ENCODE measurements at places on chromosomes 12 and 14. TPM values are rescaled to one million over a fixed set of nuclear protein-coding genes. Genes with fewer than 3 reads are reported as not detected.

DNA sequence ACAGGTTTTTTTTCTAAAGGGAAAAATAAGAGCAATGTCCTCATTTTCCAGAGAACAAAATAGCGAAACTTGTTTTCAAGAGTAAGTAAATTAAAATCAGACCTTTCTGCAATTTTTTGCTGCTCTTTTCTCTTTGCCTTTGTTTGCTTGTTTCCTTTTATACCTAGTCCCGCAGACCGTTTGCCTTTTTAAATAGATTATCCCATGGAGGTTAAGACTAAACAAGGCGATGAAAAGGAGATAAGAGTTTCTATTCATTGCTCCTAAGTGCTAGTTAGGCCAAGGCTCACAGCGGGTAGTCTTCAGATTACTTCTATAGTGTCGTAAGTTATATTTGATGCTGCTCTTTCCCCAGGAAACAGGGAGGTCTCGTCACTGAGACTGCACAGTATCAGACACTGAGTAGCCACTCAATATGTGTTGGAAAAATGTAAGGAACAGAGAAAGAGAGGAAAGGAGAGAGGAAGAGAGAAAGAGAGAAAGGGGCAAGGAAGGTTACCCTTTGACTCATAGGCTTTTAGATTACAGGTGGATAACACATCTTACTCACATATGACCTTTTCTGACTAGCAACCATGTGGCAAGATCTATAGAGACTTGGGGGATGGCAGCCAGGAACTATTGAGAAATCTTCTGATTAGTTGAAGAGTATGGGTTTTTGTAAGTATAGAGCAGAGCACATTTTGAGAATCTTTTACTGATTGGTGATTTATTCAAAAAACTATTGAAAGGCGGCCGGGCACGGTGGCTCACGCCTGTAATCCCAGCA lies 107.5 kb upstream of the PARP11 start:
- DNase-seq, result no peak
- H3K27me3 ChIP-seq, result no peaks in the 10 kb centered on the region
- H3K4me1 ChIP-seq, result no peaks in the 10 kb centered on the region
- no peak overlapping the region for H3K4me3 ChIP-seq
- no peak overlapping the region for H3K27ac ChIP-seq

- H3K36me3 ChIP-seq, result no peaks in the 10 kb centered on the region
- H3K4me1 ChIP-seq, result no peaks in the 10 kb centered on the region
- no peak overlapping the region for H3K27ac ChIP-seq
- no peak for DNase-seq
- no peaks in the 10 kb centered on the region for H3K27me3 ChIP-seq
Measured at GRCh38 chr14:93858896-93859295, 68.2 kb upstream of the FAM181A start.

DNA sequence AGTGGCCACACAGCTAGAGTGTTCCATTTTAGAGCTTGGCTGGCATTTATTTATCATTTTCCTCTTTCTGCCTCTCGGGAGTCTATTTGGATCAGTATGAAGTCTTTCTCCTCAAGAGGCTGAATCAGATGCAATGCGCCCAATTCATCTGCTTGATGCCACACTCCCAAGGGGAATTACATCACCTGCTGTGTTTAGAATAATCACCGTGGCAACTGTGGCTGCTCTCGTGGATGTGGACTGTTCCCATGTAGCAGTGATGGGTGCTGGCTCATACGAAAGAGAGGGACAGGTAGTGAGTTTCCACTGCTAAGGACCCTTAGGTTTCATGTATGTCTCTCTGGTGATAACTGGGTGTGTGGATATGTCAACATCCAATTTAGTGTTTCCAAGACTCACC lies 70.7 kb downstream of the SRRM4 start:
- no peaks in the 10 kb centered on the region for H3K27me3 ChIP-seq
- no peaks in the 10 kb centered on the region for H3K36me3 ChIP-seq

DNA sequence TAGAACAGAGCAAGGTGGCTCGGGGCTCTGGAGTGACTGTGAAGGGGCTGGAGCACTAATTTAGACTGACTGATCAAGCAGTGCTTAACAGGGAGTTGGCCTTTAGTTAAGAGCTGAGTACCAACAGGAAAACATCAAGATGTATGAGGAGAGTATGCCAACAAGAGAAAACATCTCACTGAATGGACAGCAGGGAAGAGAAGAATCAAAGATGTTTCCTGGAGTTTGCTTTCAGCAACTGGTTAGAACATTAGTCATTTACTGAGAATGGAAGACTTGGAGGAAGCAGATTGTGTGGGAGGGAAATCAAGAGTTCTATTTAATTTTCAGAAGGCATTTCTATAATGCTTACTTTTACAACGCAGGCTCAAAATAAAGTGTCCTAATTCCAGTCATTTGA lies 259.3 kb downstream of the ADAMTS20 start:
- H3K4me1 ChIP-seq, result peaks cover 23% of the 10 kb centered on the region
- peak overlapping the region; percentile 97 for H3K27ac ChIP-seq
- no peaks in the 10 kb centered on the region for H3K27me3 ChIP-seq
- no peaks in the 10 kb centered on the region for H3K36me3 ChIP-seq
- no peak overlapping the region for H3K4me3 ChIP-seq

Gene FGD4
- total RNA-seq, result 10.3 TPM

Gene TAS2R7
- total RNA-seq, result not detected

DNA sequence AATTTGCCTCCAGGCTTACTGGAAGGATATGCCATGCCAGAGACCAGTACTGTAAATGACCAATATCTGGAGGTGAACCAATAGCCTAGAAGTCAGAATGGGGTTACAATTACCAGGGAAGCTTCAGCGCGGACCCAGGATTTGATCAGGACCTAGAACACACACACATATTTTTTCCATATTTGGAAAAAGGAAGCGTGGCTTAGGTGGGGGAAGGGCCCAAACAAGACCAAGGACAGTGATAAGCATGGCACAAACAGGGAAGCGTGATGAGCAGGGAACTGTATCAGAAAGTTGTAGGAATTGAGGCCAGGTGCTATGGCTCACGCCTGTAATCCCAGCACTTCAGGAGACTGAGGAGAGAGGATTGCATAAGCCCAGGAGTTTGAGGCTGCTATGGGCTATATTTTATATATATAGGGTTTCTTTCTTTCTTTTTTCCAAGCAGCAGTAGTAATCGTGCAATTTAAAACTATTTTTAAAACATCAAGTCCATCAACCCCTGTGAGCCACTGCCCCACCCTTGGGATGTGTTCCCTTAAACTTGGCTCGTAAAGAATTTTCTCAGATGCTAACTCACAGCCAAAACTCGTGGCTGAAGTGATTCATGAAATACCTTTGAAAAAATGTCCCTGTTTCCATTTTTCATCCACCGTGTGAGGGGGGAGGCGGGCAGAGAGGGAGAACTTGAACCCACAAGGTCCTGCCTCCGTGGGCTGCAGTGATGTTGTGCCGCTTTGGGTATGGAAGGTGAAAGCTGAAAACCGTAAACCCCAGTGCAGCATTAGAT lies 16.7 kb downstream of the HRK start:
- H3K27ac ChIP-seq, result peak overlapping the region; percentile 67
- H3K4me3 ChIP-seq, result no peak overlapping the region
- H3K4me1 ChIP-seq, result peaks cover 5% of the 10 kb centered on the region
- peak; percentile 87 for DNase-seq

GRCh38 chr14:32596390-32596789 lies 267.3 kb downstream of the AKAP6 start:
- no peak for DNase-seq
- no peaks in the 10 kb centered on the region for H3K36me3 ChIP-seq
- no peak overlapping the region for H3K27ac ChIP-seq
- H3K27me3 ChIP-seq, result no peaks in the 10 kb centered on the region

DNA sequence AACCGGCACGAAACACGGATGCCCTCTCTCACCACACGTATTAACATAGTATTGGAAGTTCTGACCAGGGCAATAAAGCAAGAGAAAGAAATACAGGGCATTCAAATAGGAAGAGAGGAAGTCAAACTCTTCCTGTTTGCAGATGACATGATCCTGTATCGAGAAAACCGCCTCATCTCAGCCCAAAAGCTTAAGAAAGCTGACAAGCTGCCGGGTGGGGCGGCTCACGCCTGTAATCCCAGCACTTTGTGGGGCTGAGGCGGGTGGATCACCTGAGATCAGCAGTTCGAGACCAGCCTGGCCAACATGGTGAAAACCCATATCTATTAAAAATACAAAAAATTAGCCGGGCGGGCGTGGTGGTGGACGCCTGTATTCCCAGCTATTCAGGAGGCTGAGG lies 17.7 kb downstream of the OR6S1 start:
- H3K27me3 ChIP-seq, result peaks cover 14% of the 10 kb centered on the region
- H3K27ac ChIP-seq, result no peak overlapping the region
- peaks cover 4% of the 10 kb centered on the region for H3K4me1 ChIP-seq
- no peaks in the 10 kb centered on the region for H3K36me3 ChIP-seq

Gene FGF6
- not detected for total RNA-seq

DNA sequence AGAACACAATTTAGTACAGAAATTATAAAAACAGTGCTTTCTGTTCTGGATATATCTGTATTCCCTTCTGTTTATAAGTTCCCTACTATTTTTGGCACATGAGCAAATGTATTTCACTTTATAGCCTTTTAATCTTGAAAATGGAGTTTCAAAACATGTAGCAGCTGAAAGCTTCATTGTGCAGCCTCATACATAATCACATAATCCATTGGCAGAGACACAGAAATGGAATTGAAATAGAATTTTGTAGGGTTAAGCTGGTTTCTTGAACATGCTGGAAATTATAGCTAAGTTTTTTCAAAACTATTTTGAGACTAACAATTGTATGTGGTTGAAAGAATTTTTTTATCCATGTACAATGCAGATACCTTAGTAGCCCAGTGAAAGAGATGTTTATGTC lies 614.3 kb upstream of the MDGA2 start:
- H3K4me1 ChIP-seq, result no peaks in the 10 kb centered on the region
- no peak overlapping the region for H3K27ac ChIP-seq
- H3K36me3 ChIP-seq, result no peaks in the 10 kb centered on the region
- no peaks in the 10 kb centered on the region for H3K27me3 ChIP-seq
- DNase-seq, result no peak
- no peak overlapping the region for H3K4me3 ChIP-seq

Gene DCN
- 241 TPM for total RNA-seq

Gene KRT82
- total RNA-seq, result not detected

DNA sequence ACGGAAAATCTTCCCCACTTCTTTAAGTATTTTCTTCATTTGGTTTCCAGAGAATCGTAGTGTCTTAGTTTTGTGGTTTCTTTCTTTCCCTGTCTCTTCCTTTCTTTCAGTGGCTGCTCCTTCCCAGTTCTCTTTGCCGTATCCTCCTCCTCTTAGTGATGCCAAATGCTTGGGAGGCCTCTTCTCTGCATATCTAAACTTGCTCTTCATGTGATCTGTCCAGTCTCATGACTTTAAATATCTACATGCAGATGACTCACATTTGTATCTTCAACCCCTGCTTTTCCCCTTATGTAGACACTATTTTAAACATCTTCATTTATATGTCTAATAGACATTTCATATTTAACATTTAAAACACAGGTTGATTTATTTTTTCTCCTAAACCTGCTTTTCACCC lies 149.2 kb downstream of the PTCSC3 start:
- DNase-seq, result no peak
- no peak overlapping the region for H3K27ac ChIP-seq
- no peaks in the 10 kb centered on the region for H3K4me1 ChIP-seq

Gene LRP6
- total RNA-seq, result 41.4 TPM

DNA sequence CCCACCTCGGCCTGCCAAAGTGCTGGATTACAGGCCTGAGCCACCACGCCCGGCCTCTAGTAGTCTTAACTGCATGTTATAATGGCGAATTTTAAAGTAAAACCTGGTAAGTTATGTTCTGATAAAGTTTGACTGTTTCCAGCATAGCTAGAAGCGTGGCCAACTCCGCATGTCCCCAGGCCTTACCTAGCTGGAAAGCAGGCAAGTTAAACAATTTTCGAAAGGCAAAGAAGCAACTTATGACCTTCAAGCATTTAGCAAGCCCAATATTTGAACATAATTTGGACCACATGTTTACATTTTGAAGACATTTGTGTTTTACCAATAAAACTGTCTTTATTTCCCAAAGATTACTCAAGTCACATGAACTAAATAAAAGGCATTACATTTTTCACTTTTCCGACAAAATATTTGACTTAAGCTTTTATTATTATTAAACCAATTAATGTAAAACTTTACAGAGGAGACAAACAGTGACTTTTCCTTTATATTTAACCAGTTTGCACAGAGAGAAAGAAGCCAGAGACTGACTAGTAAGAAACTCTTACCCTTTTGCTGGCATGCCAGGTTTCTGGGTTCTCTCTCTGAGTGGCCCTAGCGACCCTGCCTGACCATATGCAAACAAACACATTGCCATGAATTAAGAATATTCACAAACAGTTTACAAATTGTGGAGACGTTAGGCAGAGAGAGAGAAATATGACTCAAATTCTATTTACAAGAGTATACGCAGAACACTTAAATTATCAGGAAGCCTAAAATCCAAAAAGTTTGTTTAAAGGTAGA lies 106.3 kb downstream of the RIN3 start:
- H3K4me3 ChIP-seq, result no peak overlapping the region
- no peaks in the 10 kb centered on the region for H3K27me3 ChIP-seq
- peak overlapping the region; percentile 67 for H3K27ac ChIP-seq
- H3K36me3 ChIP-seq, result peaks cover 5% of the 10 kb centered on the region
- peaks cover 11% of the 10 kb centered on the region for H3K4me1 ChIP-seq

- DNase-seq, result no peak
- no peaks in the 10 kb centered on the region for H3K36me3 ChIP-seq
- H3K27ac ChIP-seq, result no peak overlapping the region
- no peaks in the 10 kb centered on the region for H3K4me1 ChIP-seq
- no peaks in the 10 kb centered on the region for H3K27me3 ChIP-seq
- no peak overlapping the region for H3K4me3 ChIP-seq
Measured at GRCh38 chr12:21615431-21615830, 10.8 kb upstream of the GYS2 start.

GRCh38 chr14:58639842-58640484 lies 2.2 kb downstream of the DACT1 start:
- DNase-seq, result peak; percentile 86
- H3K27ac ChIP-seq, result no peak overlapping the region
- H3K4me1 ChIP-seq, result no peaks in the 10 kb centered on the region

DNA sequence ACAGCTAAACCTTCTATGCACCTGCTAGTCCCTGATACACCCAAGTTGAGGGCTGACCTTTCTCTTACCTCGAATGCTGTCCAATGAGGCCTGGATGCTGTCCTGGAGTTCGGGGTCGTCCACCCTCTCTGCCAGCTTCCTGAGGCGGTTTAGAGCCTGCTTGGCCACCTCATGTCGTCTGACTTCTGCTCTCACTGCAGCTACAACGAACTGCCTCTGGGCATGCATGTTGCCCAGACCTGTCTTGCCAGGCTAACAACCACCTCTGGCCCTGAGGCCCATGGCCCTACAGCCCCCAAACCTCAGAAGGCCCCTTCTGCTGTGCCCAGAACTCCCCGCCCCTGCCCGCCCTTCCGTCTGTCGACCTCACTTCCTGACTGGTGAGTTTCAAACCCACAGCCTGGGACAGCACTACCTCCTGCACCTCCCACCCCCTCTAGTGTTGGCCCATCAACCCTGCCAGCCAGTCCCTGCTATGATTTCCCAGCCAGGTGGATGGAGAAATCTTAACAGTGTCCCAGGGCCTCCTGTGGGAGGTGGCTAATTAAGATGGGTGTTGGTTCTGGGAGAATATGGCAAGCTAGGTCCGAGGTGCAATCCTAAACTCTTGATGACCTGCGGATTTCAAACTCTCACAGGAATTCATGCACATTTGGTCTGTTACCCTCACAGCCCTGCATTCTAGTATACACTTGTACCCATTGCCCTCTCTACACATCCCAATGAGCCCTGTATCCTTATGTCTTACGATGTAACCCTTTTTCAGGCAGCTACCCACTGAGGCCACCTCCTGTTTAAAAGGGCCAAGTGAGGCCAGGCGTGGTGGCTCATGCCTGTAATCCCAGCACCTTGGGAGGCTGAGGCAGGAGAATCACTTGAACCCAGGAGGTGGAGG lies 2.7 kb upstream of the TSPAN31 start:
- no peak overlapping the region for H3K4me3 ChIP-seq
- peaks cover 48% of the 10 kb centered on the region for H3K27me3 ChIP-seq
- no peak overlapping the region for H3K27ac ChIP-seq
- peaks cover 6% of the 10 kb centered on the region for H3K36me3 ChIP-seq
- no peak for DNase-seq
